NCI-H69 (cell line): ENCODE measurements at places on chromosomes 12 and 14.

- DNase-seq, result peak; percentile 42
Measured at GRCh38 chr12:77847060-77847541, 16.4 kb downstream of the NAV3 start.

DNA sequence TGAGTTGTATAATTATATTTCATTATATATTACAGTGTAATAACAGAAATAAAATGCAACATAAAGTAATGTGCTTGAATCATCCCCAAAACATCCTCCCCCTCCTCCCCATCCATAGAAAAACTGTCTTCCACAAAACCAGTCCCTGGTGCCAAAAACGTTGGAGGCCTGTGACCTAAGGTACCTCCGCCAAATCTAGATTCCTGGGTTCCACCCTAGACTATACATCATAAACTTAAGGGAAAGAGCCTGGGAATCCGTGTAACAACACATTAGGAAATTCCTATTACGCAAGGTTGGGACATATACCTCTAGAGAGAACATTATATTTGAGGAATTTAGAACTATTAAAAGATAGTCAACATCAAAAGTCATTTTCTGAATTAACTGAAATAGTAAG, 38.0 kb downstream of the SPPL3 start:
- no peak for DNase-seq

DNA sequence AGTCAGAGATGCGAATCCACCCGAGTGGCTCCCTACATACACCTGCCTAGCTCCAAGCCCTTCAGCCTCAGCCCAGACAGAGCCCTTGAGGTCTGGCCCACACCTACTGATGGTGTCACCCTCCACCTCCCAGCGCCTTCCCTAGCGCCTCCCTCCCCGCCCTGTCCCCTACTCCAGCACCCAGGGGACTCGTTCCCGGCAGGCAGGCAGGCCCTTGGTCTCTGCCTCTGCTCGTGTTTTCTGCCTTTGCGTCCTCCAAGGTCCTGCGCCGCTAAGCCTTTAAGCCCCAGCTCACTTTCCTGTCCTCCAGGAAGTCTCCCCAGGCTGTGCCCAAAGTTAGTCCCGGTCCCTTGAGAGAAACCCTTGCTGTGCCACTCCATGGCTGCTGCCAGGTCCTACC, 12.7 kb downstream of the INF2 start:
- DNase-seq, result no peak

DNA sequence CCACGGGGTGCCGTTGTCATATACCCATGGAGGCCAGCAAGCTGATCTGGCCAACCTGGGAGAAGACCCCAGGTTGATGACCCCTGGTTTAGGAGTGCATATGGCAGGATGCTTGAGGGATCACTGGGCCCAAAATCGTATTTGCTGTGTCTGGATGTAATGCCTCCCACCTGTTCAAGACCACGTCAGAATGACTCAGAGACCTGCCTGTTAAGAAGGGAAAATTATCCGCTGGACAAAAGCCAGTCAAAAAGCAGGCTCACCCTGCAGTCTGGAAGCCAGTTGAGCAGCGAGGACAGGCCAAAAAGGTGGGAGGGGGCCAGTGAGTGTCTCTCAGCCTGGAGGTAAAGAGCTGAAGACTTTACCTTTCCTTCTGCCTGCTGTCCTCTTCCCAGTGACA, 449.2 kb downstream of the DPF3 start:
- DNase-seq, result peak; percentile 4

DNA sequence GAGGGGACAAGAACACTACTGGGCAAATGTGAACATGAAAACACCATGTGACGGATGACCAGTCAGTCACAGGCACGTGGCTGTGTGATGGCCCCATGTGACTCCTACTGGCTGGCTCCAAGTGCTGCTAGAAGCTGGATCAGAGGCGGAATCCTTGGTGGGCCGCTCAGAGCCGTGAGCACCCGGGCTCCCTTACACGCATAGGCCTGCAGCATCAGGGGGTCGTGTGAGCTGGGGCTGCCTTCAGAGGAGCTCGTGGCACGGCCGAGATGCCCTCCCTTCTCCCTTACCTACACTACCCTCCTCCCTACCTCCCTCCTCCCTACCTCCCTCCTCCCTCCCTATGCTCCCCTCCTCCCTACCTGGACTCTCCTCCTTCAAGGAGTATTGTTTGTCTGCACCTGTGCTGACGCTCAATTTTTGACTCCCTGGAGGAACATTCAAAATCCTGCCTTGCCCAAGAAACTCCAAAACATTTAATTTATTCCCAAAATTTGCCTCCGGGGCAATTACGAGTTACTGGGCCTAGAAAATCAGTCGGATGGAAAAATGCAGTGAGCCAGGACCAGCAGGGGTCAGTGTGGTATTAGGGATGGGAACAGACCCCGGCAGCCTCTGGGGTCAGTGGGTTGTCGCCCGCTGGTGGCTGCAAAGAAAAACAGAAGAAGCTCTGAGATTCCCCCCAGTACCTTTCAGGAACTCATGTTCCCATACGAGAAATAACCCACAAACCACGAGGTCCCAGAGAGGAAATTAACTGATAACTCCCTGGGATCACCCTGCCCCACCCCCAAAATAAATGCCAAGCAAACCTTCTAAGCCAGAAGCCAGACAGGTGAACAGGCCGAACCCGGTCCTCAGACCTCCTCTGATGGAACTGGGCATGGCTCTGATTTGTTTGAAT, 61.3 kb downstream of the C14orf132 start:
- DNase-seq, result peak; percentile 89

- no peak for DNase-seq
Measured at GRCh38 chr14:36271939-36272907, 48.2 kb downstream of the MBIP start.

DNA sequence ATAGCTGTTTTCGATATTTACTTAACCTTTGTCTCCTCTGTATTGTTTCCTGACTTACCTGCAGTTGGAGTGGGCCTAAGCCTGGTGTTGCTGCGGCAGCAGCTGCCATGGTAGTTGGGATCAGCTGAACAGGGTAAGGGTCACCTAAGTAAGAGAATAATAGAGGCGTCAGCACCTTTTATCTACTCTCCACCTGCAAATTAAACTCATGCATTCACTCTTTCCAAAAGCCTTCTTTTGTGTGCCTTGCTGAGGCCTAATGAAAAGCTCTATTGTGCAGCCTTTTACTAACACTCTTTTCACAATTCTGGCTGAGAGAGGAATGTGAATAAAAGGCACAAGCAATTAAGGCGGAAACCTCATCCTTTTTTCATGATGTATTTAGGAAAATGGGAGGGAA, 308.7 kb downstream of the SOX5 start:
- DNase-seq, result peak; percentile 97

DNA sequence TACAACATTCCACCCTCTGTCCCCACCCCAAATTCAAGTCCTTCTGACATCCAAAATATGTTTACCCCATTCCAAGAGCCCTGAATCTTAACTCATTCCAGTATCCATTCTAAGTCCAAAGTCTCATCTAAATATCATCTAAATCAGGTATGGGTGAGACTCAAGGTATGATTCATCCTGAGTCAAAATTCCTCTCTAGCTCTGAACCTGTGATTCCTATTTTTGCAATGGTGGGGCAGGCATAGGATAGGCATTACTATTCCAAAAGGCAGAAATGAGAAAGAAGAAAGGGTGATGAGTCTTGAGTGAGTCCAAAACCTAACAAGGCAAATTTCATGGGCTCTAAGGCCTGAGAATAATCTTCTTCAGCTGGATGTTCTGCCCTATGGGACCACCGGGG, 140.3 kb upstream of the FAR2 start:
- DNase-seq, result no peak

DNA sequence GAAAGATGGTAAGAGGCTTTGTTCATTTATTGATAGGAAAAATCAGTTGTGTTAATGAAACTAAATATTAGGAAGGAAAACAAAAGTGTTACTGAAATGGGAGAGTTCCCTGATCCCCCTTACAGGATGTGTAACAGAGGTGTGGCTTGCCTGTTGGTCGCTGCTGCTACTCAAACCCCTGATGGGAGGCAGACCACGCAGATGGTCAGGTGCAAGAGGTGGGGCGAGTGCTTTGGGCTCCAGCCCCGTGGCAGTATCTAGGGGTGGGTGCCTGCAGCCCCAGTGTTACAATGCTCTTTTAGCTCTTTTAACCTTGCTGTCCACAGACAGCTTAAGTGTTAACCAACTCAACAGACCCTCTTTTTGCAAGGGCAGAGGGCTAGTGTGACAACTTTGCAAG, 319.6 kb upstream of the DCN start:
- no peak for DNase-seq

DNA sequence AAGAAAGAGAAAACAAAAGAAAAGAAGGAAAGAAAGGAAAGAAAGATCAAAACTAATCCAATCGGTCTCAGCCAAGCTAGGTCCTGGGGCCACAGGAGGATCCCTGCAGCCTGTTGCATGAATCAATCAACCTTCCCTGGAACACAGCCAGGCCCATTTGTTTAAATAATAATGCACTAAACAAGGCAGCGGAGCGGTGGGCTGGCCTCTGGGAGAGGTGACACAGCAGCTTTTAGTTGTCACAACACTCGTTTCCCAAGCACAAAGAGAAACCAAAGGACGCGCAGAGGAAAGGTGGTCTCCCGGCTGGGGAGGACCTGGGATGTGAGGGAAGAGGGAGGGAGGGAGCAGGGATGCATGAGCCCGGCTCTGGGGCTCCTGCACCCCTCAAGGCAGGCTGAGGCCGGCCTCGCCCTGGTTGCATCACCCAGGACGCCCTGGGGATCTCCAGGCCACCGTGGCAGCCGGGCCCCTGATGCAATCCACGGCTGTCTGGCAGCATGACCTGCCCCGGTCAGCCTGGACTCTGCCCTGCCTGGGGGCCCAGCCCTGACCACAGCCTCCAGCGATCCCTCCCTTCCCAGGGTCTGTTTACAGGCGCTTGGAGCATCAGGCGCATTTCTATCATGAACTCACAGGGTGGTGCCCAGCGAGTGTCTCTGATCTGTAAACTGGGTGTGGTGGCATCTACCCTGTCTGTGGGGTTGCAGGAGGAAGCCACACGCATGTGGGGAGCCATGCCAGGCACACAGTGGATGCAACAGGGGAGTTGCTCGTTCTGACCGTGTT, 32.5 kb downstream of the MMP17 start:
- DNase-seq, result peak; percentile 92

DNA sequence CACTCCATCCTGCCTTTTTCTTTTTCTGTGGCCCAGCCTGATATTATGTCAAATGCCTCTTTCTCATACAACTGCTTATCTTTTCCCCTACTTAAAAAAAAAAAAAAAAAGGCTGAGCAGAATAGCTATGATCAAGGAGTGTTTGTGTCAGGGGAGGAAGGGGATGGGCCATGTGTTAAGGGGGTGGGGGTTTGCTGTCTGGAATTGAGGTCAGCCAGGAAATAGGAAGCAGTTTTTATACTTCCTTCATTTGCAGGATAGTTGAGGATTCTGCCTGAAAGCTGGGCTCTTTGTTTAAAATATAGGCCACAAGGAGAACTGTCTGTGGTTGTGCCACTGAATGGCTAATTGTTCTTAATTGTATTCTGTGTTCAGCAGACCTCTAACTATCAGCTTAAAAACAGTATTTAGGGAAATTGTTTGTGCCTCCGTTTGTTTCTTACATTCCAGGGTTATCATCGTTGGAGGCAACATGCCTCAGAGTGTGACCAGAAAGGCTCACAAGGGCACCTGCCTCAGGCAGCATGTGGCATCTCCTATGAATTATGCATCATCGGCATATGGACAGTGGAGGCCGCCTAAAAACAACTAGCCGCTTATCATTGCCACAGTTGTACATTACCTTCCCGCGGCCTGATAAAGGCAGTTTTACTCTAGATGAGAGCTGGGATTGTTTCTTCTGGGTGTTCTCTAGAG, 96.0 kb downstream of the SRGAP1 start:
- DNase-seq, result peak; percentile 95

DNA sequence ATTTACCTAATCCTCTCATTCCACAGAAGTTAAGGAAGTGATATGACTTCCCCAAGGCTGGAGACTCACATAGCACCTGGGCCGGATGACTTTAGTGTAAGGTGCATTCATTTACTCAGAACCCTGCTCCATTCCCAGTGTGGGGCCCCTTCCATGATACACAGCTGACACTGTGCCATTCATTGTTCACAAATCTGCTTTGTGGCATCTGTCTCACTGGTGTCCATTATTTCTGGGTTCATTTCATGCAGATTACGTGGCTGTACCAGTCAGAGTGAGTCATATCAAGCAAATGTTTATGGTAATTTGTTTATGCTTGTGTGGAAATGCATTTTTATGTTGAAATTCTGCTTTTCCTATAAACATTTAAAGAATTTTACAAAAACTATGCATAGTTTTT, 5.2 kb downstream of the ANO4 start:
- DNase-seq, result no peak

DNA sequence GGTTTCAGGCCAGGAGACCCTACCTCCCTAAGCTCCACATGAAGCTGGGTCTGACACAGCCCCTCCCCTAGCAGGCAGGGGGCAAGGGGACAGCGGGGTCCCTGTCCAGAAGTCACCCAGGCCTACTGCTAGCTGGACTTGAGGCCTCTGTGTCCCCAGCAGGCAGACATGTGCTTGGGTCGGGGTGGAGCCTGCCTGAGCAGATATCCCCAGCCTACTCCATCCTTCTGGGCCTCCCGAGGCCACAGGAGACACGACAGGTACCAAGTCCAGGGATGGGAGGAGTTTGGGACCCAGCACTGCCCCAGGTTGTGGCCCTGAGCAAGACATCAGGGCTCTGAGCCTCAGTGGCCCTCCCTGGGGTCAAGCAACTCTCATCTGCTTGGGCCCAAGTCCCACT, 105.2 kb upstream of the EIF5 start:
- no peak for DNase-seq

DNA sequence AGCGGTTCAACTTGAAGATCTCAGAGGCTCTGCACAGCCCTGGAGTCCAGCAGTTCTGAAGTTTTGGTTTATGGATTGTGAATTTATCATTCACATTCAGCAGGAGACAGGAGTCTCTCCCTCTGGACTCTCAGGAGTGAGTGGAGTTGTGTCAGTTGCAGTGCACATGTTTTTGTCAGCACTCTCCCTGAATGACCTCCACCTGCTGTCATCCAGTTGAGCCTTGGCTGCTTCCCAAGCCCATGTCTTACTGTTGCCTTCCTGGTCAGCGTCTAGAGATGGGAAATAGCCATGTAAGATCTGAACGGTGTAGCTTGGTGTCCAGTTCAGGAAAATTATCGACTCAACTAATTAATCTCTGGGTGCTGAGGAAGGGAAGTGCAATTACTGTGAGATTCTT, 133.2 kb downstream of the PRKCH start:
- peak; percentile 79 for DNase-seq

GRCh38 chr12:117890644-117891043, 78.1 kb downstream of the KSR2 start:
- no peak for DNase-seq

GRCh38 chr14:103367995-103368394, 17.2 kb upstream of the MARK3 start:
- DNase-seq, result no peak
